Caco-2 (cell line): ENCODE measurements at places on chromosomes 6 and 20. TPM values are rescaled to one million over a fixed set of nuclear protein-coding genes. Genes with fewer than 3 reads are reported as not detected.

- no peak for DNase-seq
- peaks cover 3% of the 10 kb centered on the region for H3K36me3 ChIP-seq
- peak overlapping the region; percentile 33 for H3K27ac ChIP-seq
Measured at GRCh38 chr6:43181621-43181941, 415 bp upstream of the CUL9 start.

The F13A1 gene
- total RNA-seq: not detected in 2 replicates

The GPSM3 gene
- total RNA-seq: 0.41 and 0.67 TPM in 2 replicates

- no peaks in the 10 kb centered on the region for H3K27me3 ChIP-seq
- H3K36me3 ChIP-seq: no peaks in the 10 kb centered on the region
- no peak overlapping the region for H3K4me3 ChIP-seq
- no peak for DNase-seq
Measured at GRCh38 chr6:148138573-148138972, 204.1 kb upstream of the SASH1 start.

DNA sequence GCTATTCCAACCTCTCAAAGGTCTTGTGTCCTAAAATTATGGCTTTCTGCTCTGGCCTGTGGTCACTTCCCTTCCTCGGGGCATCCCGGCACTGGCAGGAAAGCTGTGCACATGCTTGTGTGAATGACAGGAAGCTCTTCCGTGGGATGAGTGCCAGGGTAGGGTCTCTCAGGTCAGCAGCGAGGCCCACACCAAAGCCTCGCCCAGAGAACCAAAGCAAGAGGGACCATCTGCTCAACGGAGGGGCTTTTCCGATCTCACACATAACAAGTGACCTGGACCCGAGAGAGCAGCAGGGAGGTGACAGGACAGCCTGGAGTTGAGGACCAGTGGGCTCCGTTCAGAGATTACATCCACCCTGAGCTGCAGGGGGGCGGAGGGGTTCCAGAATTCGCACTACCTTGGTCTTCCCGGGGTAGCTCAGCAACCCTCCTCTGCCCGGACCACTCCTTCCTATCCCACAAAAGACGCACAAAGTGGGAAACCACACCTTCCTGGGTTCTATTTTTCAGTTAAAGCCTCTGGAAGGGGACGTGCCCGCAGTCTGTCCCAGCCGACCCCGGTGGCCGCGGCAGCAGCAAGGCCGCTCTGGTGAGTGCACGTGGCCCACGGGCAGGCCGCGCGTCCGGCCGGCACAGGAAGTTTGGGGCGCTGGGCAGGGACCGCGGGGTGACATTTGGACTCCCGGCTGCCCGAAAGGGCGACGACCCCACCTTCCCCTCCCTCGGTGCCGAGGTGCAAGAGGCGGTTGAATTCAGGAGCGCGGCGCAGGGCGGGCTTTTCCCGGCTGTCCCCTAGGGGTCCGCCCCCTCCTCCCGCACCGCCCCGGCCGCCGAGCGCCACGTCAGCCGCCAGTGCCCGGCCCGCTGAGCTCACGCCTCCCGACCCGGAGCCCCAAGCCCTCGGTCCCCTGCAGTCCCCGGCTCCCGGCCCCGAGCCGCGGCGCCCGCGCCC is 988 bp downstream of the TXNDC5 start:
- DNase-seq: peak; percentile 71
- H3K4me3 ChIP-seq: peak overlapping the region; percentile 77
- H3K27me3 ChIP-seq: no peaks in the 10 kb centered on the region
- H3K36me3 ChIP-seq: 0 out of 2 replicates have a peak, but pooled peaks cover 1% of the 10 kb centered on the region

The C6orf52 gene
- 3.1 and 4.3 TPM in 2 replicates for total RNA-seq

DNA sequence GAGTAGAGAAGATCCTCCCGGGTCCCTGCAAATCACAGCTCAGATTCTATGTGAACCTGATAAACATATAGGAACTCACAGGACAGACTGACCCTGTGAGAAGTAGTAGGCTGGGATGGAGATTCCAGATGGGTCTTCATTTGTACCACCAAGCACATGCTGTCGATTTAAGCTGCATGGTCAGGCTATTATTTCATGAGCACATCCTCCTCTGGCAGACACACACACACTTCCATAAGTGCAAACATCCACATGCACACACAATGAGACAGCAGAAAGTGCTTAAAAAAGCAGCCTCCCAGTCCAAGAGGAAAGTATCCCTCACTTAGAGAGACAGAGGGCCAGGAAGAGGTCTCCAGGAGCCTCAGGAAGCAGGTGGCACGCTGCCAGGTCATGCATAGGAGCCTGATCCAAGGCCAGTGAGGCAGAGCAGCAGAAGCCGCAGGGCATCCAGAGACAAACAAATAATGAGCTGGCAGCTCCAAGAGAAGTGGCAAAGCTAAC is 131.8 kb downstream of the UNC5CL start:
- DNase-seq: no peak
- no peaks in the 10 kb centered on the region for H3K4me1 ChIP-seq
- no peaks in the 10 kb centered on the region for H3K36me3 ChIP-seq
- H3K27me3 ChIP-seq: no peaks in the 10 kb centered on the region
- no peak overlapping the region for H3K27ac ChIP-seq

DNA sequence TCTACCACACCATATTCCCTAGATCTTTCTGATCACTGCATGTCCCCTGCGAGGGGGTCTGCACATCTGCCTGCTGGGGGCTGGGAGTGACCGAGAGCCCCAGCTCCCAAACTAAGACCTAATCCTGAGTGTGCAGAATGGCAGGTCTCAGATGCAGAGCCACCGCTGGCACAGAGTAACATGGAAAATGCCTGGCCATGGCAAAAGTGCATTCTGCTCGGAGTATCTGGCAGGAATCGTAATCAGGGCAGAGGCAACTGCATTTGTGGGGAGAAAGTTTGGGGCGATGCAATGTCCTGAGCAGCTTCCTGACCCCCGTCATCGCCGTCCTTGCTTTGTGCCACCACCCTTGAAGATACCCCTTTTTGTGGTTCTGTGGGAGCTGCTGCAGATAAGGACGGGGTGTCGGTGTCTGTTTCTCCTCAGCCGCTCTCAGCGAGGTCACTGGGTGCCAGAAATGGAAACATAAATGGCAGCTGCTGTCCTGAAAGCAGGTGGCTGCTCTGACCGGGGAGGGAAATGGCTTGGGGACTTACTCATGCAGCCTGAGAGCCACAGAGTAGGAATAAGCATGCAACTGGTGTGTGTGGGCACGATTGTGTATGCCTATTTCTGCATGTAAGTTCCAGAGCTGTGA is 157.9 kb downstream of the LY86 start:
- H3K4me3 ChIP-seq: no peak overlapping the region
- no peaks in the 10 kb centered on the region for H3K27me3 ChIP-seq
- H3K36me3 ChIP-seq: no peaks in the 10 kb centered on the region
- H3K4me1 ChIP-seq: peaks cover 6% of the 10 kb centered on the region; the same call in 1 of the 2 replicates
- no peak for DNase-seq
- H3K27ac ChIP-seq: no peak overlapping the region

The VIP gene
- not detected in 2 replicates for total RNA-seq

DNA sequence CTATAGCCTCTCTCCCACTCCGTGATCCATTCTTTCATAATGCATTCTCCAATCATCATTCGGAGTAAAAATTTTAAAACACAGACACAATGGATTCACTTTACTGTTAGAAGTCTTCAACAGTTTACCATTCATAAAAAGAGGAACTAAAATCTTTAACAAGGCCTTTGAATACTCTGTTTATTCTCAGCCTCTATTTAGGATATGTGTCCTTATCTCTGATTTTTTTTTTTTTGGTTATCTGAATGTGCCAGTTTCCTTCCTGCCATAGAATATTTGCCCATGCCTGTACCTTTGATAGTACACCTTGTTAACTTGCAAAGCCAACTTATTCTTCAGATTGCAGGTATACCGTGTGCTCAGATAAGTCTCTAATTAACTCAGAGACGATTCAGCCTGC is 11.1 kb downstream of the CRISP1 start:
- H3K27me3 ChIP-seq: no peaks in the 10 kb centered on the region
- H3K4me1 ChIP-seq: no peaks in the 10 kb centered on the region
- H3K27ac ChIP-seq: no peak overlapping the region

DNA sequence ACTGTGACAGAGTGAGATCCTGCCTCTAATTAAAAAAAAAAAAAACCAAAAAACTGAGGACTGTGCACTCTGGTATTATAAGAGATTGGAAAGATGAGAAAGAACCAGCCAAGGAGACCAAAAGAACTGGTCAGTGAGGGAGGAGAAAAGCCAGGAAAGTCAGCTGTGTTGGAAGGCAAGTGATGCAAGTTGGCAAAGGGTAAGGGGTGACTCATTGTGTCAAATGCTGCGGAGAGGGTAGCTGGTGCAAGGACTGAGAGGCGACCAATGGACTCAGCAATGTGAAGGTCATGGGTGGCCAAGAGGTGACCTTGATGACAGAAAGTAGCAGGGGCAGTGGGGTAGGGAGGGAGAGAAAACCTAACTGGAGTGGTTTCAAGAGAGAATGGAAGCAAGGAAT is 27.4 kb upstream of the LRRN4 start:
- H3K4me3 ChIP-seq: no peak overlapping the region
- DNase-seq: no peak
- peaks cover 9% of the 10 kb centered on the region for H3K4me1 ChIP-seq
- no peak overlapping the region for H3K27ac ChIP-seq

GRCh38 chr20:62210496-62210855 is 9.6 kb downstream of the HRH3 start:
- no peaks in the 10 kb centered on the region for H3K36me3 ChIP-seq
- DNase-seq: no peak
- no peak overlapping the region for H3K27ac ChIP-seq
- peaks cover 3% of the 10 kb centered on the region; the same call in 1 of the 2 replicates for H3K27me3 ChIP-seq
- no peak overlapping the region for H3K4me3 ChIP-seq

The CRISP2 gene
- total RNA-seq: not detected in 2 replicates

The GUCA1A gene
- not detected in 2 replicates for total RNA-seq

- H3K27ac ChIP-seq: no peak overlapping the region
- H3K4me3 ChIP-seq: no peak overlapping the region
- no peak for DNase-seq
- H3K36me3 ChIP-seq: no peaks in the 10 kb centered on the region
- peaks cover 19% of the 10 kb centered on the region for H3K4me1 ChIP-seq
Measured at GRCh38 chr20:51862796-51863195, 60.5 kb upstream of the SALL4 start.

- no peak for DNase-seq
- H3K4me1 ChIP-seq: no peaks in the 10 kb centered on the region
- H3K27me3 ChIP-seq: no peaks in the 10 kb centered on the region
- no peak overlapping the region for H3K27ac ChIP-seq
- H3K4me3 ChIP-seq: no peak overlapping the region
Measured at GRCh38 chr6:97939440-97940168, 656.6 kb upstream of the MMS22L start.
